ENCODE measurements at places on chromosomes 2 and 18.

- DNase-seq: no peak
Measured at GRCh38 chr18:27136208-27136535, 48.9 kb downstream of the CHST9 start.

DNA sequence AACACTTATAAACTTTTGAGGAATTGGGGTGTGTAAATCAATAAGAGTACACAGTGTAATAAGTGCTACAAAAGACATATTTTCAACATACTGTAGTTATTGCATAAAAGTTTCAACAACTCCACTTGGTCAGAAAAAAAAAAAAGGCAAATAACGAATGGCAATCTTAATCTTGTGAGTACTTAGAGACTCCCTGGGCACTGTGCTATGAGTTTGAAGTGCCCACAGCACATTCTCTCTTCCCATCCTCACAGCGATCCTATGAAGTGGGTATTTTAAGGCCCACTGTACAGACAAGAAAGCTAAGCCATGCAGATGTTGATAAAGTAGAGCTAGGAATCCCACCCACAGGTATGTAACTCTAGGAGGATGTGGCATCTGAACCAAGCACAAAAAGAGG is 112.3 kb downstream of the STK39 start:
- no peak for DNase-seq

DNA sequence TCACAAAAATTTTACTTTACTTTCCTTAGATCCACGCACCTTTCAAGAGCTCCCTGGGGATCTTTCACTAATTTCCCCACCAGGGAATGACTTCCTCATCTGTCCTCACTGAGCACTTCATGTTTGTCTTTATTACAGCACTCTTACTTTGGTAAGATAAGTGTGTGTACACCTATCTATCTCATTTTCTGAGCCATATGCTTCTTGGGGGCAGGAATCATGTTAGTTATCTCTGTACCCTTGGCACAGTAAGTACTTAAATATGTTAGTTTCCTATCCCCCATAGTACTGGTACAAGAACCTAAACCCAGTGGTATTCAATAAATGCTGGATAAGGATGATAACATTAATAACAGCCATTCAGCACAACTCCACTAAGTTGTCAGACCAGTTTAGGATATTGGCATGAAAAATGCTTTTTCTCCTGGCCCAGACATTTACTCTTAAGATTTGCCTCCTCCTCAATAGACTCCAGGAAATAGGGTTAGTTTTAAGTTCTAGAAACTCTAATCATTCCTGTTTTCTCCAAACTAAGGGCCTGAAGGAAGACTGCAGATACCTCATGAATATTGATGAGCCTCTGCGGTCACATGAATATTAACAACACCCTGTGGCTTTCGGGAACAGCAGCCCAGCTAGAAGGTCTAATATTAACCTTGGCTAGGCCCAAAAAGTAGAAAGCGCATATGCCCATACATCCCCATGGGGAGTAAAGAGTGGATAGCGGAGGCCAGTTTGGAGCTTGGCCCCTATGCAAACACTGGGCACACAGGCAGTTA is 38.2 kb downstream of the NHEJ1 start:
- no peak for DNase-seq

DNA sequence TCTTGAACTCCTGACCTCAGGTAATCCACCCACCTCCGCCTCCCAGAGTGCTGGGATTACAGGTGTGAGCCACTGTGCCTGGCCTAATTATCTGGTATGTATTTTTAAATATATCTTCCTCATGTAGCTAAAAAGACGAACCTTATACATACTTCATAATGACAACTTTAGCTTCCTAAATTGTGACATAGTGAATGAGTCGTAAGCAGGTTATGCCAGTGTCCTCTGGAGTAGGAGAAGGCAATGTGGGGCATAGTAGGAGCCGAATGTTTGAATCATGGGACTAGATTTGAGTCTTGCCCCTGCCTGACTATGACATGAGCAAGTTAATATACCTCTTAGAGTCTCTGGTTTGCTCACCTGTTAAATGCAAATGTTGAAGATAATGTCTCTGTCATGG is 95.8 kb upstream of the FOSL2 start:
- DNase-seq: no peak

DNA sequence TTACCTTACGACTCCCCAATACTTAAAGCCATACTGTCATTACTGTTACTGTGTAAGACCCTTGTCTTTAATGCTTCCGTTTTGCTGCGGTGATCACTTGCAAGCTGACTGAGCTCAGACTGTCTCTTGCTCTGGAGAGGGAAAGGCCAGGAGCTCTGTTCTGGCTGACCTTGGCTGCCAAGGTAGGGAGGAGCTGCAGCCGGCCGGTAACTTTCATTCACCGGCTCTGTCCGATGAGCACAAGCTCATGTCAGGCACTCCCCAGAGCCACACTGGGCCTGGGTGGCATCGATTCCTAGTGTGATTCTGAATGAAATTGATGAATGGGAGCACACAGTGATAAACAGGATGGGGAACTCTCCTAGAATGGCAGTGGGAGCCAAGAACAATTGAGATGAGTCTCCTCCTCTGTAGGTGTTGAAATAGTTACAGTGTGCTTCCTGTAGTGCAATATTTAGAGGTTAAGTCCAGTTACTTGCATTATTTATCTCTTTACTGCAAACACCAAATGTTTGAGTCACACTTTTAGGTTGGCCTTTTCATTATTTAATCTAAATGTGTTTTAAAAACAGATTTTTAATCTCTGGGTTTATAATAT is 100.9 kb downstream of the ATP9B start:
- no peak for DNase-seq

DNA sequence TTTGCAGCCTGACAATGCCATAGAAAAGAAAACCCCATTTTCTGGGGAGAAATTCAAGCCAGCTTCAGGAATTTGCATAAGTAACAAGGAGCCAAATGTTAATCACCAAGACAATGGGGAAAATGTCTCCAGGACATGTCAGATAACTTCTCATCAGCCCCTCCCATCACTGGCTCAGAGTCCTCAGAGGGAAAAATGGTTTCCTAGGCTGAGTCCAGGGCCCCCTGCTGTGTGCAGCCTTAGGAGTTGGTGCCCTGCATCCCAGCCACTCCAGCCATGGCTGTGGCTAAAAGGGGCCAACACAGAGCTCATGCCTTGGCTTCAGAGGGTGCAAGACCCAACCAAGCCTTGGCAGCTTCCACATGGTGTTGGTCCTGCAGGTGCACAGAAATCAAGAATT is 63.7 kb upstream of the FANCL start:
- DNase-seq: no peak

- peak; percentile 45 for DNase-seq
Measured at GRCh38 chr18:46756559-46757201, at the start of gene ST8SIA5. Gene ST8SIA5, minus strand, starts transcription at chr18:46757053. Its CDS starts 545 bp downstream, at chr18:46756508.

DNA sequence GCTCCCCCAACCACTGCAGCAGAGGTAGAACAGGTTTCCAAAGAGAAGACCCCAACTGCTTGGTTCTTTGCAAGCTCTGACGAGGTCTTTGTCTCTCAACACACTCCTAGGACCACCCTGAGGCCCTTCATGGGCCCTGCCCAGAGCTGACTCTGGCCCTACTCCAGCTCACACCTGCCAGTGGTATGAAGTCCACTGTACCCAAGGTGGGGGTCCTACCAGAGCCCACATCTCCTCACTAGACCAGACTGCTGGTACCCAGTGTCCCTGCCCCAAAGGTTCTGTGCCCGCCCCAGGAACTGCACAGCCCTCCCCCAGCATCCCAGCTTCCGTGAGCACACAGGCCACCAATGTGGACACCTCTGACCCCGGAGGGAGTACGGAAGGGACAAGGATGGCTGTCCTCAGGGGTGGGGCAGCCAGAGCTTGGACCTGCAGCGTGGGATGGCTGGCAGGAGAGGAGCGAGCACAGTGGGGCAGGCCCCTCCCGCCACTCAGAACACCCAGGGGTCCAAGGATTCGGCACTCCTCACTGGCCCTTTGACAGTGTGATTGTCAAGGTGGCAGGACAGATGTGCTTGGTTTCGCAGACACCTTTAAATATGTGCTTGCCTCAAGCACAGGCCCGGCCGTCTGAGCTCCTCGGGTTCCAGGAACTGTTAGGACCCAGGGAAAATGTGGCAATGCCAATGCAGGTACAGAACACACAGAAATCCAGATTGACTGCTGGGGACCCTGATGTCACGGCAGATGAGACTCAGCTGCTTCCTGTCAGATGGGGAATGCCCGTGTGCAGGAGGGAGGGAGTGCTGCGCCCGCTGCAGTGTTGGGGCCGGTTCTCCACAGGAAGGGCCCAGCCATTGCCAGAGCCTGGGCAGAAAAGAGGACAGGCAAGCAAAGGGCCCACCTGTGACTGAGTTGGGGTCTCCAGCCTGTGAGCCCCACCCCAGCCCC is 51.2 kb downstream of the MTERF4 start:
- DNase-seq: no peak

GRCh38 chr18:63317556-63317946 is 2.0 kb downstream of the BCL2 start:
- peak; percentile 56 for DNase-seq

DNA sequence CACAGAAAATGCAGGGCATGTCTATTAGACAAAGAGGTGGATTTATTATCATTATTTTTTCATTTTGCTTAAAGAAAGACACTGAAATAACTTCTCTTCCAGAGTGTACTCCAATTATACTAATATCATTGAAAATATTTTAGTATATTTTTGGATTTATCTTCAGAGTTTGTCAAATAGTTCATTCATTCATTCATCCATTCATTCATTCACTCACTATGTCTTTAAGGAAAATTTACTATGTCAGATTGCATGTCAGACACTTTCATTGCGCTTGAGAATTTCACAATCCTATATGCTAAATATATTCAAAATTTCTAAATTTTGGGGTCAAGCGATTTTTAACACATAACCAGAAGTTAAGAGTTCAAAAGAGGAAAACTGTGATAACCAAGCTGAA is 479.1 kb downstream of the ZEB2 start:
- DNase-seq: no peak

All from NCI-H1105 treated with DMSO at 0.1 percent for 48 hours (cell line).